ENCODE measurements at places on chromosomes 7 and 10. TPM values are rescaled to one million over a fixed set of nuclear protein-coding genes. Genes with fewer than 3 reads are reported as not detected.

RAB19 gene
- 13.7 TPM for total RNA-seq

NRCAM gene
- total RNA-seq = 2.5 TPM

PRSS37 gene
- not detected for total RNA-seq

TAS2R5 gene
- total RNA-seq = 1.3 TPM

CC2D2B gene
- not detected for total RNA-seq

PILRA gene
- total RNA-seq = 14.1 TPM

CEP55 gene
- total RNA-seq = 55.8 TPM

DNA sequence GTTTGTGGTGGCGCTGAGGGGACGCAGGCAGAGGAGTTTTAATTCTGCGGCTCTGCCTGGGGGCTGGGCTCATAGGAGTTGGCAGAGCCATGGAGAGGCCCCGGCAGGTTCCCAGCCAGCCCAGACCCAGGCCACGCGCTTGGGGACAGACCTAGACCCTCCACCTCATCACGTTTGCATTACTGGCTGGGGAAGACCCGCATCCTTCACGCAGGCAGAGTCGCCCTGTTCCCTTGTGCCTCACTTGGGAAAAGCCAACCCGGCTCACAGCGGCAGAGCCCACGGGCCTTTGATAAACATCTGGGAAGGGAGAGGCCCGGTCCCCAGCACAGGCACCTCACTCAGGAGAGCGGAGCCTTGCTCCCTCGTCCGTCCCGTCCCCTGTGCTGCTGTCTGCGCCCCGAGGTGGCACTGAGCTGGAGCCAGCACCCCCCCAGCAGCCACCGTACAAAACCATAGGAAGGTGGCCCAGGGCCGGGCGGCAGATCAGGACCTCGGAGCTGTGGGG is 112.8 kb downstream of the CYTH3 start:
- no peak for DNase-seq

- peak; percentile 62 for DNase-seq
Observed at GRCh38 chr7:92835851-92836488, 403 bp downstream of the CDK6 start.

GRCh38 chr10:131963350-131963749 is 18.4 kb downstream of the BNIP3 start:
- no peak for DNase-seq

DNA sequence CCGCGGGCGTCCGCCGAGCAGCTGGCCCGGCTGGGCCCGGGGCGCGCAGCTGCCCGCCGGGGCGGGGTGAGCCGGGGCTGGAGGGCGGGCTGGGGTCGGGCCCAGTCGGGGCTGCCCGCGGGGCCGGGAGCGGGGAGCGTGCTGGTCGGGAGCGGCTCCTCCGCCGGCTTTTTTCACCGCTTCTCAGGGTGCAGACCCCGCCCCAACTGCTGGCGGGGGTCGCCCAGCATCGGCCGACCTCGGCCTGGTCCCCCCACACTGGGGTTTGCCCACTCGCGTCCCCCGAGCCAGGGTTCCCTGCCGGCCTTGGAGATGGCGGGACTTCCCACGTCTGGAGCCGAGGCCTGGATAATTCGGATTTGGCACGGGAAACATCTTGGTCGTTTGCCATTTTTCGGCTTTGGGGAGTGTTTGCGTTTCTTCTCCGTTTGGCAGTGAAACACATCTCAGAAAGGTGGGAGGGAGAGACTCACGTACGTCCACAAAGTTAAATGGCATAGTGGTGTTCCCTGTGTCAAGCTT is 432 bp downstream of the TMEM248 start:
- DNase-seq = no peak

DNA sequence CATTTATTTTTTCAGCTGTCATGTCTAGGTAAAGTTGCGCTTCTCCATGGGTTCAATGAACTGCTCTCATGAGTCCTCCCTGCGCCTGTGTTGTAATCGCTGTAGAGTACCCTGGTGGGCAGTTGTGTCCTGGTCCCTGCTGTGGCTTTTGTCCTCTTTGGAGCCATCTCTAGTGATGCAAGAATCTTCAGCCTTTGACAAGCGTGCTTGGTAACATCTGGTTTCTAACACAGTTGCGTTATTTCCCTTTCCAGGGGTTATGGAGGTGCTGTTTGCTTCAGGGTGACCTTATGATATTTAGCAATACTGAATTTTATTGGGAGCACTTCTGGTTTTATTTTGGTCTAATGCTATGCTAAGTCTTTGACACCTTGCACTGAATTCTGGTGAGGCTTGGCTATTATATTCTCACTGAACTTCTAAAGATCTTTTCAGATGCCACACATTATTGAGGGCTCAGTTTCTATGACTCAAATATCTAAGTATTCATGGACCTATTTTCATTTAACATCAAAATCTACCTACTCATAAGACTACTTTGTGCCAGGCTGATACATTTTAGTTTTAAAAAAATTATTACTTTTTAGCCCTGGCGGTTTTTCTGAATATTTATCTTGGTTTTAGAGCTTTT is 88.6 kb downstream of the FANK1 start:
- DNase-seq = no peak

GRCh38 chr7:15839416-15840100 is 153.1 kb upstream of the MEOX2 start:
- DNase-seq = no peak

DNA sequence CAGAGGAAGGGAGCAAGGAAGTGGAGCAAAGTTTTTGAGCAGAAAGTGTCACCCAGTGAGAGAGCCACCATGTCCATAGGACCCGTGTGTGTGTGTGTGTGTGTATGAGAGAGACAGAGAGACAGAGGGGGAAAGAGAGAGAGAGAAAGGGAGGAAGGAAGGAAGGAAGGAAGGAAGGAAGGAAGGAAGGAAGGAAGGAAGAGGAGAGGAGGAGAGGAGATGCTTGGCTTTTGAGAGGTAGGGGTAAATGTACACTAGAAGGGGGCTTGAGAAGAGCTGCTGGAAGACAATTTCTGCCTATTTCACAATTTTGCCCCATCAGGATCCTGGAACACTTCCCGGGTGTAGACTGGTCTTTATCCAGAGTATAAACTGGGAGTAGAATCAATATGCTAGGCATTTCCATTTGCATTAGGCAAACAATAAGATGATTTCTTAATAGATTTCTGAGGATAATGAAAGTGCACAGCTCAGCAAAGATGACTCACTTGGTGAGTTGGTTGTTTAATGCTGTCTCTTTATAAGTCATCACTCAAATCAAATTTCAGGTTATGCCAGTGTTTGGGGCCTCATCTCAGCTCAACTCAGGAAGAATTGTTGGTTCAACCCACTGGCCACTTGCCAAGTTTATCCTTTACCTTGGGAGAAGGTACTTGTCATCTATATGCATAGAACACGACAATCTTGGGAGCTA is 70.0 kb upstream of the FAM13C start:
- DNase-seq = no peak

DNA sequence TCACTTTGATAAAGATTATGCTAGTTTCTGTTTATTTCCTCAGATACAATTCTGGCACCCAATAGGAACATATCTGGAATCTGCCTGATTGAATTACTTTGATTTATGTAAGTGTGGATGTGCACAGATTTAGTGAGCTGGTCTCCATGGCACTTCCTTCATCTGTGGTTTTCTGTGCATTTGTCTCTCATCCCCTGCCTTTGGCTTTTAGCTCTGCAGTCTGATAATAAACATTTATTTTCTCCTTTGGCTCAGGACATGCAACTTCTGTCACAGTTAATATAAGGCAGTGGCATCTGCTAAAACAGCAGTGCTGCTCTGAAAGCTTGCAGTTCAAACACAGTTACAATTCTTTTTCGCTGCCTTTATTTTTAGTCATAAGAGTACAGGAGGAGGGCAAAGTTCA is 273.7 kb upstream of the CHRM2 start:
- DNase-seq = no peak

GRCh38 chr7:123643495-123644441 is 11.9 kb upstream of the LMOD2 start:
- DNase-seq = no peak

DNA sequence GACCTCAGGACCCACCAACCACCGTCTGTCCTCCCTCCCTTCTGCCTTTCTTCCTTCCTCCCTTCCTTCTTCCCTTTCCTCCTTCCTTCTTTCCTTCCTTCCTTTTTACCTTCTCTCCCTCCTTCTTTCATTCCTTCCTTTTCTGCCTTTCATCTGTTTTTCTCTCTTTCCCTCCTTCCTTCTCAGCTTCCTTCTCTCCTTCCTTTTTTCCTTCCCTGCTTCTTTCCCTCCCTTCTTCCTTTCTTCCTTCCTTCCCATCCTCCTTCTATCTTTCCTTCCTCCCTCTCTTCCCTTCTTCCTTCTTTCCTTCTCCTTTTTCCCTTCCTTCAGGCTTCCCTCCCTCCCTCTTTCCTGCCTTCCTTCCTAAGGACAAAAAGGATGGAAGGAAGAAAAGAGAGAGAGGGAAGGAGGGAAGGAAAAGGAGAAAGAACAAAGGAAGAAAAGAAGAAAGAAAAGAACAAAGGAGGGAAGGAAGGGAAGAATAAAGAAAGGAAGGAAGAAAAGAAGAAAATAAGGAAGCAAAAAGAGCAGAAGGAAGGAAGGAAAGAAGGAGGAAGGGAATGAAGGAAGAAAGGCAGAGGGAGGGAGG is 405.0 kb downstream of the GRID1 start:
- DNase-seq = no peak

DNA sequence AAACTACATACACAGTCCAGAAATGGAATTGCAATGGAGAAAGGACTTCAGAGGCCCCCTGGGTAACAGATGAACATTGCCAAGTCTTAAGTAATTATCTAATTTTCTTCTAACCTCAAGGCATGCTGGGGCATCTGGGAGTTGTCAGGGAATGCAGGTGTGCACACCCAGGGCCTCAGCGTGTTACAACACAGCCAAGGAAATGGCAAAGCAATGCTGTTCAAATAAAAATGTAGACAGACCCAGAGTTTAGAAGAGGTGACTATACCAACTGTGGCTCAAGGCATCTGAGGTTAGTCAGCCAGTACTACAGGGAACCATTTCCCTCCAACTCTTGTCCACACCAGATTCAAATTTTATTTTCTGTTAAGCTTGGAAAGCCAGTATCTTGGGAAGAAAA is 73.6 kb downstream of the CCDC3 start:
- DNase-seq = no peak

DNA sequence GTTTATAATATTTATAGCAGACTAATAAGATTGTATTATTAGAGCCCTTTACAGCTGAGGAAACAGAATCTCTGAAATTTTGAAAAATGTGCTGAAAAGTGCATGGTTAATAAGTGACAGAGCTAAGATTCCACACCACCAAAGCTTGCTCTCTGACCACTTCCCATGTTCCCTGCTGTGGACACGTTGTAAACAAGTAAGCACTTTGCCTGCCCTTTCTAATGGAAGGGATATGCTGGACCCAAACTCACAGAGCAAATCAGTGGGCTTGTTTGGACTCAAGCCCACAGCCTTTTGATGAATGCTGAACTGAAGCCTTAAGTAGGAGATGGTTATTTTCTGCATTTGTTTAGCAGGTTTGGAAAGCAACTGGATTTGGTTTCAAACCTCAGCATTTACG is 214.0 kb upstream of the TMEM72 start:
- no peak for DNase-seq

- DNase-seq = no peak
Observed at GRCh38 chr10:13152296-13152695, 9.1 kb upstream of the MCM10 start.

DNA sequence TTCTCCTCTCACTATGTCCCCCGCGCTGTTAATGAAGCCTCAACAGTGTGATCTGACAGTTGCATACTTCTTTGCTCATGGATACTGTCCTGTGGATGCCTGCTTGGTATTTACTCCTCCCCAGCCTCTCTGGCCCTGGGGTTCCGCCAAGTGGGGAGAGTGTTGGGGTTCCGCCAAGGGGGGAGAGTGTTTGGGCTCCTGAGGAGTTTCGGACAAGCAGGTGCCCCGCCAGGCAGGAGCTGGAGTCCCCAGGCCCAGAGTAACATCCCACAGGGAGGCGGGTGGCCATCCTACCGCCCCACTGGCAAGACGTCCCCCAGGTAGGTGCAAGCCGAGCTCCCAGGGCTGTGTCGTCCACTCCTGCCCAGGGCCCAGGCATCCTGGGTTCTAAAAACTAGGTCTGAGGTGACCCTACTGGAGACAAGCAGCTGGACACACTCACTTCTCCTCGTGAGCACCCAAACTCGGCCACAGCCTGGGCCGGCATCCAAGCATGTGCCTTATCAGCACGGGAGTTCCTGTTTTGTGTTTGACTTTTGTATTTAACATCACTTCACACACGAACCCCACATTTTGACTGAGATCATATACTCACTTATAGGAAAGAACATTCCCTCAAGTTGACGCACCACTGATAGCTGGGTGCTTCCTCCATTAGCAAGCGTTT is 34.2 kb downstream of the CAMK2B start:
- DNase-seq = no peak

Measured in activated T-cell treated with anti-CD3 and anti-CD28 coated beads, Interleukin-2, amount 50 U/mL, for 72 hours (primary cell).